Activated CD4-positive, alpha-beta T cell treated with anti-CD3 and anti-CD28 coated beads for 24 hours (primary cell): ENCODE measurements at places on chromosomes 7 and 10.

- DNase-seq, result no peak
These were observed 154.8 kb downstream of the ARHGAP12 start for GRCh38 chr10:31773749-31774298.

DNA sequence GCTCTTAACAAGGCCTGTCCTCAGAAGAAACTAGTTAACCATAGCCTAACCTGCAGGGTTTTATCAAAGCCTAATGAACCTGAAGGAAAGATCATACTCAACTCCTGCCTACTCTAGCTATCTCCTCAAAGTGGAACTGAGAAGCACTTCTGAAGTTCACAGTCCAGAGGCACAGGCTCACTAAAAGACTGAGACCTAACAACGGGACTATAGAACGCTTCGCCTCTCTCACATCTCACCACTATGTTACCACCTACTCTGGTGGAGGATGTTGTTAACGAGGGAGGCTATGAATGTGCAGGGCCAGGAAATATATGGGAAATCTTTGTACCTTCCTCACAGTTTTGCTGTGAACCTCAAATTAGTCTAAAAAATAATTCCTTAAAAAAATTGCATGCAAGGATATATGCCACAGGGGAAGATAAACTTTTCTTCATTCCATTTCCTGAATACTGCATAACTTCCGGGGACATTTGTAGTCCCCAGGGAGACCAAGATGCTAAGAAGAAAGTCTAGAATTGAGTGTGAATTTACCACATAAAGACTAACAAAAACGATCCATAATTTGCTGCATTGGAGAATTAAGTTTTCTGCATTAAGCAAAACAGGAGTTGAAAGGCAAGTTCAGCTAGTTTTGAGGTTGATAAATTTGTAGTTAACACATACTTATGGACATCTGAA, 21.6 kb downstream of the LIPJ start:
- no peak for DNase-seq

- DNase-seq, result no peak
These were observed 16.0 kb upstream of the RBM20 start for GRCh38 chr10:110628161-110628560.

GRCh38 chr7:1512781-1513656, 8.8 kb upstream of the INTS1 start:
- DNase-seq, result no peak

DNA sequence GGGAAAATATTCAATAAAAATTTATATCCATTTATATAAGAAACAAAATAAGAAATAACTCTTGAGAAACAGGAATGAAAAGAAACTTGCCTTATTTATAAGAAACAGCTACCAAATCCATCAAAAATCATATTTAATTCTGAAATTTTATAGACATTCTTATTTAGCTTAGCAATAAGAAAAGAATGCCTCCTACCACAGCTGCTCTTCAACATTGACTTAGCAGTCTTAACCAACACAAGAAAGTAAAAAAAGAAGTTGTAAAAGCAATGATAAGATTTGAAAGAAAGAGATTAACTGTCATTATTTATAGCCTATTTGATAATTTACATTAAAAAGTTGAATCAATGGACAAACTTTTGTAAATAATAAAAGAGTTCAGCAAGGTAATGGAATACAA, 212.8 kb downstream of the ZNF365 start:
- no peak for DNase-seq

DNA sequence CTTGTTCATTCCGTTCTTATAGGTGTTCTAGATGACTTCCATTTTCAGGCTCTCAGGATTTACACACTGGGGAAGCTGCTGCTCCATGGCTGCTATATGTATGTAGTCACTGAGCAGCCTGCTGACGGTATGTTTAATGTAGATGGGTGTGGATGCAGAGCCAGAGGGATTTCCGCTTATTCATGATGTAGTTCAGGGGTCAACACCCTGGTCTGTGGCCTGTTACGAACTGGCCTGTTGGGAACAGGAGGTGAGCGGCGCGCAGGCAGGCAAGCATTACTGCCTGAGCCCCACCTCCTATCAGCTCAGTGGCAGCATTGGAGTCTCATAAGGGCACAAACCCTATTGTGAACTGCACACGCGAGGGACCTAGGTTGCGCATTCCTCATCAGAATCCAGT, 33.9 kb downstream of the DNAJB6 start:
- no peak for DNase-seq

- DNase-seq, result no peak
These were observed 87.8 kb downstream of the NRCAM start for GRCh38 chr7:108368466-108368865.

- DNase-seq, result no peak
These were observed 108.7 kb upstream of the INSIG1 start for GRCh38 chr7:155188821-155189581.

GRCh38 chr7:131844369-131844768, 287.9 kb upstream of the PODXL start:
- DNase-seq, result no peak

- no peak for DNase-seq
These were observed 8.5 kb upstream of the CHCHD1 start for GRCh38 chr10:73773152-73773879.

- no peak for DNase-seq
These were observed 172.2 kb downstream of the SH2D4B start for GRCh38 chr10:80709866-80710265.

GRCh38 chr7:150514748-150515222, at the start of gene GIMAP7:
Gene GIMAP7, plus strand, starts transcription at chr7:150514872. Its CDS starts 5,103 bp downstream, at chr7:150519975.
- no peak for DNase-seq

GRCh38 chr10:22344781-22345300, 455 bp upstream of the SPAG6 start:
- no peak for DNase-seq

- DNase-seq, result no peak
These were observed 128.4 kb upstream of the TCF7L2 start for GRCh38 chr10:112821663-112822062.

GRCh38 chr7:77702513-77702912, 6.3 kb downstream of the RSBN1L start:
- no peak for DNase-seq

DNA sequence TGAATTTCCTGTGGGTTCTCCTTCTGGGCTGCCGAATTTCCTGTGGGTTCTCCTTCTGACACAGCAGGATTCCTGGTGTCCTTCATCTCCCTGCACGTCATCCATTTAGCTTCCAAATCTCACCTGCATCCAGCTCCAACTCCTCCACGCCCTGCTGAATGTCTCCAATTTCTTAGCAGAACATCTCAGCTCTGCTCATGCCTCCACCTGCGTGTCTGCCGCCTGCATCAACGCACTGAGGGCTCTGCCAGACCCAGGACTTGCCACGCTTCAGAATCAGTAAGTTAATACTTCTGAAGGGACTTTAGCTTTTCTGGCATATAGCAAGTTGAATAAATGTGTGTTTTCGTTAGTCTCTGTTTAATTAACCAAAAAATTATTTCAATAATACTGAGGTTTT, 31.1 kb upstream of the VIPR2 start:
- DNase-seq, result no peak

GRCh38 chr7:112157072-112157471, 49.1 kb downstream of the DOCK4 start:
- no peak for DNase-seq

DNA sequence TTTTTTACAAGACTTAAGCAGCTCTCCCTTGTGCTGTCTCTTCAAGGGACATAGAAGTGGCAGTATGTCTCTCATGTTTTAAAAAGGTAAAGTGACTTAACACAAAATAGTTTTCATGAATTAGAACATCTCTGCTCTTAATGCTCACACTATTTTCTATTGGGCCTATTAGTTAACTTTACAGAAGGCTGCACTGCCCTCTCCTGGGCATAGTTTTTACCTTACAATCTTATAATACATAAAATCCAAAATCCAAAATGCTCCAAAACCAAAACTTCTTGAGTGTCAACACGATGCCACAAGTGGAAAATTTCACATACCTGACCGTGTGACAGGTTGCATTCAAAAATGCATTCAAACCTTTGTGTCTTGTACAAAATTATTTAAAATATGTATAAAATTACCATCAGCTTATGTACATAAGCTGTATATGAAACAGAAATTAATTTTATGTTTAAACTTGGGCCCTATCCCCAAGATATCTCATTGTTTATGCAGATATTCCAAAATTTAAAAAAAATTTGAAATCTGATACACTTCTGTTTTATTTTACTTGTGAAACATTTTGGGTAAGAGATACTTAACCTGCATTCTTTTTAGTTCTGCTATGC, 25.8 kb downstream of the TES start:
- peak; percentile 29 for DNase-seq

GRCh38 chr10:80108576-80109239, 23.8 kb upstream of the PLAC9 start:
- DNase-seq, result no peak

DNA sequence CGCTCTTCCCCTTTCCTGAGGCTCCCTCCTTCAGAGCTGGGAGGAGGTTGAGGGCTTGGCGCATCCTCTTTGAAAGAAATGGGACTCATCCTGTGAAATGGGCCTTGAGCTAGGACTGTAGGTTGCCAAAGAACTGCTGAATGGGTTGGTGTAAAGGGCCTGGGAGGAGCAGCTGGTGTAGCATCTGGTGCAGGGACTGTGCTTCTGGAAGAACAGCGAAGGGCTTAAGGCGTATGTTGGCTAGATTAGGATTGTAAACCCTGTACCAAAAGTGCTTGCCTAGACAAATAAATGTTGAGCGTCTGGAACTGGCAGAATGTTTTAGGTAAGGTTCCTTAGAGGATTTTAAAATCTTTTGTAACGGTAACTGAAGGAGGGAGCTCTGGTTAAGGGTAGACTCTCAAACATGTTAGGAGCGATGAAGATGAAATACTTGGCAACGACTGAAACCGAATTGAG, 563 bp downstream of the STAM start:
- no peak for DNase-seq

DNA sequence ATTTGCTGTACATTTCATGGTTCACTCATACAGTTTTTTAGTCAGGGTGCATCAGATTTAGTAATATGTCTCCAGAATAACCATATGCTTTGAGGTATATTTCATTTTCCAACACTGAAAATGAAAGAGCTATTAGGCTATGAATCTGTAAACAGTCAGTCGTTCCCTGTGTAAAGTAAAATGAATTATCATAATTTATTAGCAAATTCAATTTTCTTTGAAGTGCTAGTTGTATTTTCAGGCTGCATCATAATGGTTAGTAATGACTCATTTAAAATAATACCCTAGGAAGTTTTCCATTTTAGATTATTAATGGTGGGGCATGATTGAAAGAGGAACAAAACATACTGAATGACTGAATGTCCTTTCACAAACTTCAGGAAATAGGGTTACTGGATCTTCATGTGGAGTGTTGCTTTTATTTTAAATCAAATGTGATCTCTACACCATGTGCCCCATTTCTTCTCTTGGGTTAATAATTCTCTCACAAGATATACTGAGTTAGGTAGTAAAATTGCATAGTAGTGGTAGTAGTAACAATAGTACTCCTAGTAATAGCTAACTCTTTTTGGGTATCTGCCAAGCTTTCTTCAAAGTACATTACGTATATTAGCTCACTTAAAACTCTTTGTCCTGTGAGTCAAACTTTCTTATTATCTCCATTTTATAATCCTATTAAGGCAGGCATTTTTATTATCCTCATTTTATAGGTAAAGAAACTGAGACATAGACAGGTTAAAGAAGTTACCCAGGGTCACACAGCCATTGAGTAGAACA, 476.5 kb downstream of the SUGCT start:
- DNase-seq, result no peak

- DNase-seq, result no peak
These were observed 9.5 kb downstream of the HECW1 start for GRCh38 chr7:43121973-43122372.

- no peak for DNase-seq
These were observed 15.9 kb upstream of the ADCK2 start for GRCh38 chr7:140656548-140657515.

DNA sequence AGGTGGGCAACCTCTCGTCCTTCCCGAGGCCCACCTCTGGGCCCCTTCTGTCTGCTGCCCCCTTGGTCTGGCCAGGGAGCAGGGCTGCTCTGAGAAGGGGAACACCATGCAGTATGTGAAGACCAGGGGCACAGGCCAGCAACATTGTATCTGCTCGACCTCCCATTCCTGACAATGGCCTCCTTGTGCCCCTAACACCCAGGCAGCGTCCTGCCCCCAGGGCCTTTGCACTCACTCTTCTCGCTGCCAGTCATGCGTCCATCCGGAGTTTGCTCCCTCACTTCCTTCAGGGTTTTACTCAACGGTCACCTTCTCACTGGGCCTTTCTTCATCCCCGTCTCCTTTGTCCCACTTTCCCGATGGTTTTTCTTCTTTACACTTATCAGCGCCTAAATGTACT, 232.9 kb upstream of the GRB10 start:
- no peak for DNase-seq

DNA sequence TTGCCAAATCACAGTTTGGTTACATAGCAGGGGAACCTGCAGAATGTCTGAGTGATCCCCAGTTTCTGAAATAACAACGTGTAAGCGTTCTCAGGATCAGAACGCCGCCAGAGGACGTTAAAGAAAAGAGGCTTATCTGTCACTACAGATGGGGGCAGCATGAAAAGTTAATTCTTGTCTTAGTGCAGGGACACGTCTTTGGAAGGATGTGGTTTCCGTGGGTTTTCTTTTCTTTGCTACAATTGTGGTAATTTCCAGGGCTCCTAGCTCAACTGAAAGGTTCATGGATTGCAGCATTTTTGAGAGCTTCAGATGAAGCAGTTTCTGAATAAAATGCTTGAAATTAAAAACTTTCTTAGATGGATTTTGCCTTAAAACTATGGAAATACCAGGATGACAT, 106.6 kb downstream of the PRKCQ start:
- peak; percentile 14 for DNase-seq

GRCh38 chr10:24239289-24240040, 30.5 kb downstream of the KIAA1217 start:
- DNase-seq, result no peak

DNA sequence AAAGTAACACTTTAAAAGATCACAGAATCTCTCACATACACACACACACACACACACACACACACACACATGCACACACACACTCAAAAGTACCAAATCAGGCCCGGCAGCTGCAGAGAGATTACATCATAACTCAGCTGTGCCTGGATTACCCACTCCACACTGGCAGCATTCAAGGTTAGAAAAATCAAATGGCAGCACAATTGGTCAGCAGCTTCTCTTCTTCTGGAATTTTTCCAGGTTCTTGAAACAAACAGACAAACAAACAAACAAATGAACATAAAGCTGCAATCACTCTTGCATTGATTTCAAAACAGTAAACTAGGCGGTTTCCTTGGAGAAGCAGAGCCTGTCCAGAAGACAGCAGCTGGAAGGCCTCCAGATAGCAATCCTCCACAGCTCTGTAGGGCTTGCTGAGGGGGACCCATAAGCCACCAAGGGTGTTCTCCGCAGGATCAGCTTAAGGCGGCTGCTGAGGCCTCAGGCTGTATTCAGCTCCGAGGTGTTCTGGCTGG, 24.5 kb upstream of the FAM133B start:
- DNase-seq, result no peak

- no peak for DNase-seq
These were observed 10.2 kb upstream of the IL2RA start for GRCh38 chr10:6072215-6072934.
